ENCODE measurements at places on chromosomes 13 and 19. TPM values are rescaled to one million over a fixed set of nuclear protein-coding genes. Genes with fewer than 3 reads are reported as not detected.

Gene B9D2
- 6.0 TPM for total RNA-seq

Gene STAP2
- 0.69 TPM for total RNA-seq

Gene MTMR6
- 38.1 TPM for total RNA-seq

Gene LAIR1
- 2.8 TPM for total RNA-seq

Gene TUBB4A
- total RNA-seq = 169 TPM

Gene APOE
- 260 TPM for total RNA-seq

Gene TMEM255B
- total RNA-seq = 1.4 TPM

Gene CCL25
- not detected for total RNA-seq

Gene ICAM5
- 2.5 TPM for total RNA-seq

Gene CACTIN
- 16.6 TPM for total RNA-seq

All from diencephalon (tissue), 1 donor.